ENCODE measurements at places on chromosomes 7 and 10.

DNA sequence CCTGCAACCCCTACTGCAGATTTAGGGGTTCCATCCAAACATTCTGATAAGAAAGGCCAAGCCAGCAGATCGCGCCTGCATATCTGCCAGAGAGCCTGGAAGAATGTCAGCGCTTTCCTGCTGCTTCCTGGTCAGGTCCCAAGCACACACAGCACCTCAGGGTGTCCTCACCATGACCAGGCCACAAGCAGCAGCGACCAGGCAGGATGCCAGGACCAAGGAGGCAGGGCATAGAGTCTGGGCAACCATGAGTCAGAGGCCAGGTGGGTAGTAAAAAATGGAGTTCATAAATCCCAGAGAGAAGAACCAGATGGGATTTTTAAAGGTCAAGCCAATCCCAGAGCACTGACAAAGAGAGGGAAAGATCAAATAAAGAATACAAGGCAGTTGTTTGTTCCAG lies 5.5 kb upstream of the FAM131B start:
- DNase-seq, result no peak

DNA sequence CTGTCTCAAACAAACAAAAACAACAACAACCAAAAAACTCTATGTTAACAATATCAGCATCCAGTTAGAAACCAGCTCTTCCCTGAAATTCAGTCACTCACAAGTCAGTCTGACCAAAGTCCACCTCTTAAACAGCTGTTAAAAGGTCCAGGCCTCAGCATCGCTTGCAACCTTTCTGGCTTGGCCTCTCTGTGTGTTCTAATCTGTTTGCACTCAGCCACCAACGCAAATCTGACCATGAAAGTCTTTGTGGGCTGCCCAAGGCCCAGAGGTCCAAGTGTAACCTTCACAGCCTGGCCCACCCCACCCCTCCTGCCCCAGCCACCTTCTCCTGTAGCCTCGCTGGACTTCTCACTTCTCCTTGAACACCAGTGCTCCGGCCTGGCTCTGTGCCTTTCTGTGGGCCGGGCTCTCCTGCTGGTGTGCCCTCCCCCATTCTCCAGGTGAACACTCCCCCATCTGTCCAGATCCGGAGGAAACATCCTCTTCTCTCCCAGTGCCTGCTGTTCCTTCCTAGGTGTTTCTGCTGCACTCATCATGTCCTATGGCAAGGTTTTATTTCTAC lies 72.2 kb upstream of the EFCAB10 start:
- no peak for DNase-seq

DNA sequence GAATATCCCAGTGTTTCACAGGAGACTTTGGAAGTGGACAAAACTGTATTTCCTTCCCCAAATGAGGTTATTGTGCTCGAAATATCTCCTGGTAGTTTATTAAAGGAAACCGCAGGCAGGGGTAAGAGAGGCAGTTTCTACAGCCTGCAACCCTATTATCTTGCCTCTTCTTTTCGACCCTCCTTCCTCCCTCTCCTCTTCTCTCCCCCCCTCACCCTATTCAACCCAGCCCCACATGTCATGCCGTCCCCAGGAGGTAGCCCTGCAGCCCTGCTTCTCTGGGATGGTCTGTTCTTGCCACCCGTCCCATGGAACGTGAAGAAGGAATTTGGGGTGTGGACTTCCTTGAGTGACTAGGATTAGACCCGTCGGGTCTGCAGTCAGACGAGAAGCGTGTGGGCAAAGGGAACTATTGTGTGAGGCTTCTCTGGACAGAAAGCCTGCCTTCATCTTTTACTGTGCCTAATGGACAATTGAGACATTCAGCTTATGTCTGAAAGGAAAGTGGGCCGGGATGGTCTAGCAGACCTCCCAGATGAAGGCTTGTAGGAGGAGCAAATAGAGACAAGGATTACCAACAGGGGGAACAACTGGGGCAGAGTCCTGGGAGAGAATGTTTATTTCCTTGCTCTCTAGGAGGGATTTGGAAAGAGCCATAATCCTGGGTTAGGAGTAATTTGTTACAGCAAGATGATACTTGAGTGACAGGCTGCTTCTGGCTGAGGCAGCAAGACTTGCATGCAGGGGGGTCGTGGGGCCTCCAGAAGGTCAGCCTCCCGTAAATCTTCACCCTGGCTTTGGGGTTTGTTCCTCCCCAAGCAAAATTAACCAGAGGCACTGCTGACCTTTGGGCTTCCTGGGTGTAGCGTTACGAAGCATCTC lies 77.8 kb downstream of the TCF7L2 start:
- DNase-seq, result no peak

DNA sequence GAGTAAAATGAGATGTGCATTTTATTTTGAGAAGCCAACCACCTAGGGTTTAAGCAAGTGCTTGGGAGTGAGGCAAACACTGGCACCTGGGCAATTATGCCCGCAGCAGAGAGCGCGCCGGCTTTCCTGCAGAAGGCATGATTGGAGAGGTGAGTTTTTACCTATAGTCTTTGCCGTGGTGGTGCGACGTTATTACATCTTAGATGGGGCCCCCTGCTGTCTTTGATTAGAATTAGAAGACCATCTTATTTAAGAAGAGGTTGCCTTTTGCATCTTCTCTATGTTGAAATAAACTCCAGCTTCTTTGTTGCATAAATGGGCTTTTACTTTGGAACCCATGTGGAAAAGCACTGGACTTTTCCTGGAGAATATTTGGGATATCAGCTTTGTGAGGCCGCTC lies 409.5 kb downstream of the GLRX3 start:
- no peak for DNase-seq

GRCh38 chr7:6209340-6209739 lies 63.1 kb downstream of the CYTH3 start:
- DNase-seq, result no peak

DNA sequence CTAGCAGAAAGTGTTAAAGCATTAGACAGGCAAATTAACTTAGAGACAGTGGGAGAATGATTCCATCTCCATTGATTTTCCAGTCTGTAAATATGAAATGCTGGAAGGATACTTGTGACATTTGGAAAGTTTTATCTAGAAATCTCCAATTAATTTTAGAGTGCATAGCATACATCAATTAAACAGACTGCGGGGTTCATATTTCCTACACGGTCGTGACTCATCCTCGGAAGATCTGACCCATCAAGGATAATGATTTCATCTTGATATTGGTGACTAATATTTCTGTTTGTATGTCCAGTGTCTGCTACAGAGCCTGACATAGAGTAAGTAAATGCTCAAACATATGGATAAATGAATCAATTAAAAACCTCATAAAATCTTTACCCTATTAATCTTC lies 474.9 kb downstream of the KCNMA1 start:
- DNase-seq, result no peak

GRCh38 chr7:36013246-36014014 lies 139.6 kb upstream of the EEPD1 start:
- DNase-seq, result no peak

DNA sequence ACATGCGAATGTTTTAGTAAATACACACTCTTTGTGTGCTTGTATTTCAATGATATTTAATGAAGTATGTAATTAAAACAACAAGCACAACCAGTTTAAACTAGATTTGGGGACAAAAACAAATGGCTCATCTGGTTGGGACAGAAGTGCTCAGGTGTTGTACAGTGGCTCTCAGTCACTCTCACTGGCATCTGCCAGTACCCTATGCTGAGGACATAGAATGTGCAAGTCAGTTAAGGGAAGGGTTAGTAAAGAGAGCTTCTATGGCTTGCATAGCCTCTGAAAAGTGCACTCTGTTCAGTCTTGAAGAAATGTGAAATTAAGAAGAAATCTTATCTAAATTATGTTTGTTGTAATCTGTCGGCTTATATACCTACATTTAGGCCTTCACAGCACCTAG lies 183.0 kb downstream of the LRRC4 start:
- DNase-seq, result no peak

GRCh38 chr7:34902182-34902581 lies 135.1 kb downstream of the DPY19L1 start:
- DNase-seq, result no peak

DNA sequence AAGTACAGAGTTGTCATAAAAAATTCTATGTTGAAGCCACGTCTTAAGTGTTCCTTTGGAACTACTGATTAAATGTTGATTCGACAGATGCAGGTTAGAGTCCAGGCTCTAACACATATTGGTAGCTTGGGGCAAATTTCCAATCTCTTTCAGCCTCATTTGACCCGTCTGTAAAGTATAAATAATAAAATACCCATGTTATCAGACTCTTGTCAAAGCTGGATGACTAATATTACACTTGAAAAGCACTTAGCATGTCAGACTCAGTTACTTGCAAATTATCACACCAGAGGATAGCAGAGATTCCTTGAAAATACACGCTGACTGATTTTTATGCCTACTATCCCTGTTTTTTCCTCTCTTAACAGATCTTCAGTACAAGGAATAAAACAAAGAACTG lies 18.1 kb upstream of the MACC1 start:
- no peak for DNase-seq

DNA sequence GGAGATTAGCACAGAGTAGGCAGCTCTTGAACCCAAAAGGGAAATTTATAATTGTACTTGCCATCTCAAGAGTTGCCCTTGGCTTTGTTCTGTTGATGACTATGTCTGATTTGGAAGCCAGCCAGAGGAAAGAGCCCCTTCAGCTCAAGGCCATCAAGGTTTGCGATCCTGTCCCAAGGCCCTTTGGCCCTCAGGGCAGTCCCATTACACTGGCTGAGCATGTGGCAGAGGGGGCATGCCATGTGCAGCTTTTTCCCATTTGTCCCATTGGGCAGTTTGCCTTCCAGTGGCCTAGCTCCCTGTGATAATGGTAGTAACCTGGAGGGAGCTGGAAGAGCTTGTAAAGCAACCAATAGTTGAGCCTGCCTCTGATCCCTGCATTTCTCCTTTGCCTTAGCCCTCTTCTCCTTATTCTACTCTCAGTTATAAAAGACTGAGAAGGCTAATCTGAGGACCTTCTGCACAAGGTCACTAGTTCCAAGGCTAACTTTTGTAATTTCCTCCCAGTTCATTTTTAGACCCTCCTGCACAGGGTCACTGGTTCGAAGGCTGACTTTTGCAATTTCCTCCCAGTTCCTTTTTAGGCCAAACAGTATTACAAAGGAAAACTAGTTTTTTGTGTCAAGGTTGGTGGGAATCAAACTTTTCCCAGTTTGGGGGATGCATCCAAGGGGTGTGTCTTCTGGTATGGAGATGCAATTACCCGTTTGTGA lies 31.0 kb upstream of the ARHGAP12 start:
- no peak for DNase-seq

GRCh38 chr10:77168161-77168560 lies 469.4 kb downstream of the KCNMA1 start:
- DNase-seq, result no peak

- no peak for DNase-seq
Observed at GRCh38 chr7:129975309-129975708, 22.5 kb upstream of the UBE2H start.

DNA sequence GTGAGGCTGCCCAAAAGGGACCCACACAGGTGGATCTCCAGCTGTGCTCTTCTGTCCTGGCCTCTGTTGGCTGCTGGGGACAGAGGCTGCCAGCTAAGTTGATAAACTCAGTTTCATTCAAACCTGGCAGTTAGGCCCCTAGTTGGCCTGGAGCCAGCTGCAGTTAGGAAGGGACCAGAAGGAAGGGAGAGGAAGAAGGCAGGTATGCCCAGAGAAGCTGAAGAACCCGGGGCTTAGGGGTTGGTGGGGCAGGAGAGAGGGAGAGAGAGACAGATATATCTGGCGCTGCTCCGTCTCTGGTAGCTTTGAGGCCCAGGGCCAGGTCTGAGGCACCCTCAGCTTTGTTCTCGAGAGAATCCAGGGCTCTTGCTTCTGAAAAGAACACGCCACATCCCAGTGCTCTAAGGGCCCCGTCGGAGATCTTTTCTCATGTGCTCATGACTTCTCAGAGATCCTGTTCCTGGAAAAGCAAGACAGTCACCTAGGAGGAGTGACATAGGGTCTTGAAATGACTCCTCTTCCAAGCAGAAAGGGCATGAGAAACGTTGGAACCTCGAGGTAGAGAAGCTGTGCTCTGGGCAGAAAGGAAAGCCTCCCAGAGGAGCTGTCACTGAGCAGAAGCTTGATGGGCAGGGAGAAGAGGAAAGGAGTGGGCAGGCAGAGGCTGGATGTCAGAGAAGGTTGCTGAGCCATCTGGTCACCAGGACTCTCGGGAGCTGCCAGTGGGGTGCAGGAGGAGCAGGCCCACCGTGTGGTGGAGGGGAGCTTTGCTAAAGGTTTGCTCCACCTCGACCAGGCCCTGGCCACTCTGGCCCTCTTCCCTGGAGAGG lies 153.6 kb downstream of the ARHGAP21 start:
- no peak for DNase-seq

GRCh38 chr10:101091546-101092290 lies 29.9 kb downstream of the KAZALD1 start:
- no peak for DNase-seq

GRCh38 chr10:128245026-128245425 lies 118.8 kb upstream of the MKI67 start:
- no peak for DNase-seq

DNA sequence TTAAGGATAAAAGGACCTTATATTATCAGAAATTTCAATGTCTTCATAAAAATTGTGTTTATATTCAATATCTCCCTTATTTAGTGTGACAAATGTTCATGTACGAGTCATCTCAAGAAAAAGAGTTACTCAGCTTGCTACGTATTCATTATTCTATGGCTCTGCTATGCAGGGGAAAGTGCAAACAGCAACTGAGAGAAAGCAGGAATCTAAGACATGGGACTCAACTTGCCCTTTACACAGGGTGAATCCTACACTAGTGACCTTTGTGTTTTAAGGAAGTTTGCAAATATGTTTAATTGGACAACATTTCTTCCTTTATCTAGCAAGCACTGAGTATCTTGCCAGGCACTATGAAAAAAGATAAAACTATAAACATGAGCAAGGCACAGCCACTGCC lies 104.7 kb downstream of the NPSR1 start:
- no peak for DNase-seq

- DNase-seq, result no peak
Observed at GRCh38 chr10:108363576-108363975, 1199.1 kb upstream of the SORCS1 start.

GRCh38 chr7:13067036-13067435 lies 379.6 kb downstream of the ARL4A start:
- DNase-seq, result no peak

DNA sequence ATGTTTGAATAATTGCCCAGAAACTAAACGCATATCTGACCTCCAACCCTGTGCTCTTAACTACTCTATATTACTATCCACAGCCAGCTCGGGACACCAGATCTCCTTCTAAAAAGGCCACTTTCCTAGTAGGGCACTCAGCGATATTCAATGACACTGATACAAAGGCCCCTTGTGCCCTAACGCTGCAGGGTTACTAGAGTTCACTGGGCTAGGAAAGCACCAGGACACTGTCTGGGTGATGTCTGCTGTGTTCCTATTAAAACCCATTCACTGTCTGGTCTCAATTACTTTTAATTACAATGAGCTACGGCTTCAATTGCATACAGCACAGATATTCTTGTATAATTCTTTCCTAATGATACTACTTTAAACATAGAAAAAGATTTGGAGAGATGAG lies 91.7 kb downstream of the SORCS1 start:
- DNase-seq, result no peak
